Caco-2 (cell line): ENCODE measurements at places on chromosomes 4 and X.

DNA sequence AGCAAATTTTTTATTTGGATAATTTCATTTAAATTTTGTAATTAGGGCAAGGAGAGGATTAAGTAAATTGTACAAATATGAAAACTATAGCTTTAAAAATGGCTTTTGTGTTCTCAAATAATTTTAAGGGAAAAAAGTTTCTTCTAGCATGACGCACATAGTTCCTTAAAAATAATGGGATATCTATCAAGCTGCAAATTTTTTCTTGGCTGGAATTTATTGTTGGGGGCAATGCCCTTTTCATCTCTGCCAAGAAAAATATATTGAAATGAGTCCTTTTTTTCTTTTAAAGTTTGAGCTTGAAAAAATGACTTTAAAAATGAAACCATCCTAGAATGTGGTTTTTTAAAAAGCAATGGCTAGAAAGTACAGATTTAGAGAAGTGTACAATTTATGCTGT lies 154.4 kb upstream of the UGT8 start:
- no peak for DNase-seq

DNA sequence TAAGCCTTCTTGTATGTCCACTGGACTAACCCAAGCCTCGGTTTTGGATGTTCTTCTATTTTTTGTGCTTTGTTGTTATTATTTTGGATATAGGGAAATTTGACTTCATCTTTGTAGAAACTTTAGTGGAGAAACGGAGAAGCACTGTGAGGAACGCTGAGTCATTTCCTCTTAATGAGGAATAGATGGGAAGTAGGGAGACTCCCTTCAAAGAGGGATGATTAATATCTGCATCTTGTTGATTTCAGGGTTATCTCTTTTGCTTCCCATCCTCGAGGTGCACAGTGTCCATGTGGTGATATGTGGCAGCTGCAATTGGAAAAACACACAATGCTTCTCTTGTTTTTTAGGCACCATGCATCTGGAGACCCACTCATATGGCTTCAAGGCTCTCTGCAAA lies 1147.9 kb downstream of the NLGN4X start:
- no peak for DNase-seq

- peak; percentile 38 for DNase-seq
These were observed 144.7 kb downstream of the NAA11 start for GRCh38 chr4:79181190-79181589.

- peak; percentile 24 for DNase-seq
These were observed 1712.5 kb downstream of the C4orf33 start for GRCh38 chr4:130808492-130808891.

DNA sequence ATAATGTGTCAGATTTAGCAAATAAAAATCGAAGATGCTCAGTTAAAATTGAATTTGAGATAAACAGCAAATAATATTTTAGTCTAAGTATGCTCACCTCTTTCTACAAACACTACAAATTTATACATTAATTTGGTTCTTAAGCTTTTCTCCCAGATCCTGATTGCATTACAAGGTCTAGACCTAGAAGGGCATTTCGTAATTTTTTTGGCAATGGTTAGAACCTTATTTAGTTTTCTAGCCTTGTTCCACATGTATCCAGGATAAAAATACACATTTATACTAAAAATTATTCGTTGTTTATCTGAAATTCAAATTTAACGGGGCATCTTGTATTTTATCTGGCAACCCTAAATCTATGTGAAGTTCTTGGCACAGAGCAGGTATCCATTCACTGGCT lies 2.5 kb upstream of the CDKL5 start:
- DNase-seq: no peak

DNA sequence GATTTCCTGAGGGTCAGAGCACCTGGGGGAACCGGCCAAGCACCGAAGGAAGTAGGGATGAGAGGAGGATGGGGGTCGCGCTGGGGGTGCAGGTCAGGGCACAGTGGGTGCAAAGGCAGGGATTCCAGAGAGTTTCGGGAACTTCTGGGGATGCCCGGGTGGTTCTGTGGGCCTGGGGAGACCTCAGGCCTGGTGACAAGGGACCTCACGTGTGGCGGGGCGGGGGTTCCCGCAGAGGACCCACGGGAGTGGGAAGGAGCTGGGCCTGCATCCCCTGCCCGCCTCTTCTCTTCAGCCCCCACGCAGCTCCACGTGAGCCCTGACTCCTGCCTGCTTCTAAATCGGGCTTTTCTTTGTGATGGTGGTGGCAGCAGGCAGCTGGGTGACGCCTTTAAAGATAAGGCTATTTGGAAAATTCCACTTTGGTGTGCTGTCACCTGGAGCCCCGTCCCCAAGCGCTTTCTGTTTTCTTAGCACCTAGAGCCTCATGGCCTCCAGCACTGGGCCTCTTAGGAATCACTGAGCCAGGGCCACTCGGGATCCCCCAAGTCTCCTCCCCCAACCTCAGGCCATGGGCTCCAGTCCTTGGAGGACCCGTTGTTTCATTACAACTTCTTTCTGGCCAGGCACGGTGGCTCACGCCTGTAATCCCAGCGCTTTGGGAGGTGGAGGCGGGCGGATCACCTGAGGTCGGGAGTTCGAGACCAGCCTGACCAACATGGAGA lies 7.1 kb upstream of the TBC1D14 start:
- DNase-seq: peak; percentile 68

- no peak for DNase-seq
These were observed 49.2 kb downstream of the CCKAR start for GRCh38 chr4:26441102-26441501.

DNA sequence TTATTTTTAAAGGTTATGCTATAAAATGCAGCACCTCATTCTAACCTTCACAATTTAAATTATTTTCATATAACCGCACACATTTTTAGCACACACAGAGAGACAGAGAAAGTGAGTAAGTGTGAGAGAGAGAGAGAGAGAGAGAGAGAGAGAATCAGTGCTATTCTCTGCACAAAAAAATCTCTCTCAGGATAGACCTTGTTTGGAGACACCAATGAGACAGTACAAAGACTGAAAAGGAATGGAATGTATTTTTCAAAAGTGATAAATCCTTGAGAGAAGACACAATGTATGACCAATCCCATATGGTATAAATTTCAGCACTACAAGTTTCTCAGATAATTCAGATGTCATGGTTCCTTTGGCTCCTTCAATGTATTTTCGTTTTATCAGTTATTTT lies 132.1 kb upstream of the PCDH18 start:
- no peak for DNase-seq

DNA sequence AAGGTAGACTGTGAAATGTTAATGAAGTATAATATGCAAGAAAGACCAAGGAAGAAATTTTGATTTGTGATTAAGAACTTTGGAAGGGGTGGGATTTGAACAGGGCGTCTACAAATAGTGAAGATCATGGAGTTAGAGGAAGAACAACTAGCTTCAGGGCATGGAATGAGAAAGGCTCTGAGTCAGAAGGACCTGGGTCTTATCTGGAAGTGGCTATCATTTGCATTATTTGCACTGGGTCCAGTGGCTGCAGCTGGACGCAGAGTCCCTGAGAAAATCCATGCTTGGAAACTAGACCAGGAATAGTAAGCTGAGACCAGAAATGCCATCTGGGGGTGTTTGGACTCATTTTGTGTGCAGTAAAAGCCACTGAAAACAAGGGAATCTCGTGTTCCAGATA lies 4.3 kb upstream of the LIMCH1 start:
- no peak for DNase-seq

DNA sequence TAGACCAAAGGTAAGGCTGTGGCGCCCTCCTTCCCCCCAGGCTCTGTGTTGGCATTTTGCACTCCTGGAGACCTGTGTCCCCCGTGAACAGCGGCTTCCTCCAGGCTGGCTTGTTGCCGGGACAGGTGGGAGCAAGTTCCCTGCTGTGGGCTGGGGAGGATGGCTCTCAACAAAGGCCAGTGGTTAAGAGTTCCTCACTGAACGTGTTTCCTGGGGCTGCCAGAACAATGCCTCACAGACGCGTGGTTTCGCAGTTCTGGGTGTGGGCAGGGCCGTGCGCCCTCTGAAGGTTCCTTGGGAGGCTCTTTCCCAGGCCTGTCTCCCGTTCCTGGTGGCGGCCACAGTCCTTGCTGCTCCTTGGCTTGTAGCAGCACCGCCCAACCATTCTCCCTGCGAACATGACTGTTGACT lies 33.4 kb downstream of the NELFA start:
- DNase-seq: no peak
